ENCODE measurements at places on chromosomes 4 and X. TPM values are rescaled to one million over a fixed set of nuclear protein-coding genes. Genes with fewer than 3 reads are reported as not detected.

DNA sequence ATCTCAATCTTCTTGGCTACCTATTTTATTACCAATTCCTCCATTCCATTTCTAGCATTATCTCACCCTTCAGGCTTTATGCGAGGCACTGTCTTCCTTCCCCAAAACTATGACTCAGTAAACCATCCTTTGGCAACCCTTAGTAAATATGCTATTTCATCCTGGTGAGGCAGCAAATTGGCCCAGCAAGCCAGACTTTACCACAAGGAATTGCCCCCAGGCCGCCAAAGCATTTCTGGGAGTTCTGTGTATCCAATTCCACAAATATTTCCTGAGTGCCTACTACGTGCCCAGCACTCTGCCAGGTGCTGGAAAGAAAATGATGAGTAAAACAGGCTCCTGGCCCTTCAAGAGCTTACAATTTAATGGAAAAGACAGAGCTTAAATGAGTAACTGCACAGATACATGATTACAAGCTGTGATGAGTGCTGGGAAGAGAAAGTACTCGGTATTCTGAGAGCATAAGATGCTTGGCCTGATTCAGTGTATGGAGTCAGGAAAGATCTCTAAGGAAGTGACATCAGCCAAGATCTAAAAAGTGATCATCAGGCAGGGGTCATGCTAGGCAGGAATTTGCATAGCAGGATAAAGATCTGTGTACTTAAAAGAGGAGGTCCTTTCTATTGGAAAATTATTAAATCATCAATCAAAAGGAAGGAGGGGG lies 193.8 kb downstream of the ADAMTS3 start:
- H3K27me3 ChIP-seq = no peaks in the 10 kb centered on the region
- H3K4me1 ChIP-seq = no peaks in the 10 kb centered on the region
- H3K4me3 ChIP-seq = no peak overlapping the region

DNA sequence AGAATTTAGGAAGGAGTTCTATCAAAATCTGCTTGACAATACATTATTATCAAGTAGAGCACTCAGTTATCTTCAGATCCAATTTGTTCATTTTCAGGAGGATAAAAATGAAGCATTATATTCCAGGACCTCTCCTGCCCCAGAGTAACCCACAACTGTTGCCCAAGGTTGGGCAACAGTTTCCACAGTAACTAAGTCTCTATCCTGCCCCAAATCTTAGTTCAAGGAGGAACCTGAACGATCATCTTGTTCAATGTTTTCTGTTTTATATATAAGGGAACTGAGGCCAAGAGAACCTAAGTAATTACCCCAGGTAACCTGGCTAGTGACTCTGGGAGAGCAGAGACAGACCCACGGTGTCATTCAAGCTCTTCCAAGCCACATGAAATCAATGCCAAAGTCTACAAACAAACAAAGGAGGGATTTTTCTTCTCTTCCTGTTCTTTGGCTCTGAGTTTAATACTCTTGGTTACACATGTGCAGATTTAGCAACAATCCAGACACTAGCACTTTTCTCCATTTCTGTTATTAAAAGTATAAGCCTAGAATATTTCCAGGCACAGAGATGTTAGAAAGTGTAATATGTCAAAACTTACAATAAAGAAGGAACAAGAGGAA lies 105.6 kb downstream of the C4orf51 start:
- no peak for DNase-seq
- no peak overlapping the region for H3K27ac ChIP-seq
- no peaks in the 10 kb centered on the region for H3K36me3 ChIP-seq
- H3K4me3 ChIP-seq = no peak overlapping the region
- H3K4me1 ChIP-seq = no peaks in the 10 kb centered on the region

DNA sequence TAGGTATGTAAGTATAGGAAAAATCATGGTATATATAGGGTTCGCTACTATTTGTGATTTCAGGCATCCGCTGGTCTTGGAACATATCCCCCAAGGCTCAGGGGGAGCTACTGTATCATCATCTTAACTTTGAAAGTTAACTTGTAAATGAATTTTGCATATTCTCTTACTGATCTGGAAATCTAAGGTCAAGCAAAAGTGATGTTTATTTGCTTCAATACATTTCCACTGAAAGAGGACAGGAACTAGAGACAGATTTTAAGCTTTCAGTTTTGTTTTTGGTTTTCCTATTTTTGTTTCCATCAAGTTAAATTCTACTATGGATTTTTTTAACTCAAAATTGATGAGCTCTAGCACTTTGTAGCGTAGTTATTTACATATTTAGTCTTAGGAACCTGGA lies 56.2 kb downstream of the NAF1 start:
- no peak overlapping the region for H3K27ac ChIP-seq
- DNase-seq = no peak
- no peaks in the 10 kb centered on the region for H3K27me3 ChIP-seq
- no peaks in the 10 kb centered on the region for H3K36me3 ChIP-seq
- no peak overlapping the region for H3K4me3 ChIP-seq
- no peaks in the 10 kb centered on the region for H3K4me1 ChIP-seq

DNA sequence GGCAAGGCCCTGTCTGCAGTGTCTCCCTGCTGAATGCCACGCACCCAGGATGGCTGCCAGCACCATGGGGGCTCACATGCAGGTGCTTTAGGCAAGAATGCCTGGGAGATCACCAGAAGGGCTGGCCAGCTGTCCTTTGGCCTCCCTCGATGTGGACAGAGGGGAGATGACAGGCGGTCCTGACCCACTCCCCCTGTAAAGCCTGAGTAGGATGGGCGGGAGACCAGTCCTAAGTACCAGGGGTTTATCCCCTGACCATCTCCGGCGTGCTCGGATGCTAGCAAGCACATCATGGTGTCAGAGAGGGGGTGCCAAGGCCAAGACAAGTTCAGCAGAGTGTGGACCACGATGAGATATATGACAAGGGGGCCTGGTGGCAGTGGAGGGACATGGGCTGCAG lies 5.3 kb downstream of the PDZD4 start:
- H3K4me3 ChIP-seq = no peak overlapping the region
- no peaks in the 10 kb centered on the region for H3K36me3 ChIP-seq
- no peak overlapping the region for H3K27ac ChIP-seq
- DNase-seq = no peak

- H3K27ac ChIP-seq = no peak overlapping the region
- no peaks in the 10 kb centered on the region for H3K27me3 ChIP-seq
- H3K4me1 ChIP-seq = no peaks in the 10 kb centered on the region
- H3K4me3 ChIP-seq = no peak overlapping the region
- H3K36me3 ChIP-seq = no peaks in the 10 kb centered on the region
- no peak for DNase-seq
These were observed 367.0 kb upstream of the ATOH1 start for GRCh38 chr4:93461541-93461940.

- no peaks in the 10 kb centered on the region for H3K27me3 ChIP-seq
- H3K27ac ChIP-seq = no peak overlapping the region
- DNase-seq = no peak
- H3K4me1 ChIP-seq = no peaks in the 10 kb centered on the region
- H3K36me3 ChIP-seq = 0 out of 2 replicates have a peak, but pooled peaks cover 1% of the 10 kb centered on the region
These were observed 22.5 kb downstream of the PPA2 start for GRCh38 chr4:105451346-105451745.

GRCh38 chrX:65035446-65035770 lies 59.2 kb upstream of the ZC4H2 start:
- peak overlapping the region; percentile 70 for H3K27ac ChIP-seq
- no peak for DNase-seq
- no peaks in the 10 kb centered on the region for H3K27me3 ChIP-seq
- H3K4me1 ChIP-seq = no peaks in the 10 kb centered on the region
- H3K4me3 ChIP-seq = peak overlapping the region; percentile 75

GRCh38 chrX:130680164-130681035 lies 222.6 kb downstream of the ENOX2 start:
- no peak overlapping the region for H3K27ac ChIP-seq
- DNase-seq = no peak
- H3K27me3 ChIP-seq = no peaks in the 10 kb centered on the region
- H3K4me3 ChIP-seq = no peak overlapping the region
- H3K4me1 ChIP-seq = no peaks in the 10 kb centered on the region

GRCh38 chr4:153564630-153565525 lies 98.7 kb downstream of the TMEM131L start:
- no peaks in the 10 kb centered on the region for H3K27me3 ChIP-seq
- H3K4me1 ChIP-seq = peaks cover 49% of the 10 kb centered on the region
- DNase-seq = peak; percentile 73
- no peak overlapping the region for H3K4me3 ChIP-seq

DNA sequence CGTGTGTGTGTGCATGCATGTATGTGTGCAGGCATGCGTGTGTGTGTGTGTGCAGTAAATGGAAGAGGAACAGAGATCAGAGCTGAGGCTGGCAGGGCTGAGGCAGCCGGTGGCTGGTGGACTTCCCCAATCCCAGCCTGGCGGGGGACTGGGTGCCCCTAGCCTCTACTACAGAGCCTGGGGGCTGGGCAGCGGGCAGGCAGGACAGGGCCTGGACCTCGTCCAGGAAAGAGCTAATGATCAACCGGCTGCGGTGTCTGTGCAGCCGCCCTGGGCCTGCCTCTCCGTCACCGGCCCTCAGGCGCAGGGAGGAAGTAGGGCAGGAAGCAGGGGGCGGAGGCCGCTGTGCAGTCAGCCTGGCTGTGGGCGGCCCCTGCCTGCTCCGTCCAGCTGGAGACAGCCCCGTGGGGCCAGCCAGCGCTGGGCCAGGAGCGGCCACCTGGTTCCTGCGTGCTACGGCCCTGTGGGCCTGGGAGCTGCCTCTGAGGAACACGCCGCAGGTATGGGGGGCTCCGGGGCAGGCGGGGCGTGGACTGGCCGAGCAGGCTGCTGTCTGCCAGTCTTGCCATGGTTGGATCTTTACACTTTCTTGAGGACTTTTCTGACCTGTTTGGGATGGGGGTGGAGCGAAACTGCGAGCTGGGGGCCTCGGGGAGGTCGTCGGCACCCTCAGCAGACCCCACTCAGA lies at the start of gene SH3TC1:
Gene SH3TC1 (plus strand): TSS at position 385 of the 688 bp plus-strand sequence. CDS start 5,905 bp downstream, outside the sequence.
- no peaks in the 10 kb centered on the region for H3K36me3 ChIP-seq
- peaks cover 48% of the 10 kb centered on the region for H3K4me1 ChIP-seq
- no peaks in the 10 kb centered on the region for H3K27me3 ChIP-seq
- H3K4me3 ChIP-seq = peak within 1 kb of the TSS; percentile 44
- peak; percentile 88 for DNase-seq
- peak within 1 kb of the TSS; percentile 89 for H3K27ac ChIP-seq

- no peaks in the 10 kb centered on the region for H3K4me1 ChIP-seq
- H3K36me3 ChIP-seq = no peaks in the 10 kb centered on the region
- H3K27ac ChIP-seq = no peak overlapping the region
- H3K4me3 ChIP-seq = no peak overlapping the region
- no peaks in the 10 kb centered on the region for H3K27me3 ChIP-seq
These were observed 6.9 kb downstream of the ANXA10 start for GRCh38 chr4:168099195-168099594.

- no peak overlapping the region for H3K4me3 ChIP-seq
- H3K27ac ChIP-seq = no peak overlapping the region
- no peaks in the 10 kb centered on the region for H3K27me3 ChIP-seq
- H3K36me3 ChIP-seq = no peaks in the 10 kb centered on the region
- no peak for DNase-seq
These were observed 210.7 kb downstream of the PPP1R2C start for GRCh38 chrX:42567268-42567667.

DNA sequence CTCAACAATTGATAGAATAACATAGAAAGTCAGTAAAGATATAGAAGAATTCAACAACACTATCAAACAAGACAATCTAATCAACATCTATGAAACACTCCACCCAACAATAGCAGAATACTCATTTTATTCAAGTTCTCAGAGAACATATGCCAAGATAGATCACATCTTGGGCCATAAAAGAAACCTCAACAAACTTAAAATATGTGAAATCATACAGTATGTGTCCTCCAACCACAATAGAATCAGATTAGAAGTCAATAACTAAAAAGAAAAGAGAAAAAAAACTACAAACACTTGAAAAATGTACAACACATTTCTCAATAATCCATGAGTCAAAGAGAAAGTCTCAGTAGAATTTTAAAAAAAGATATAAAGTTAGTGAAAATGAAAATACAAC lies 78.6 kb upstream of the LDB2 start:
- H3K27ac ChIP-seq = no peak overlapping the region
- no peaks in the 10 kb centered on the region for H3K4me1 ChIP-seq
- no peaks in the 10 kb centered on the region for H3K27me3 ChIP-seq
- H3K36me3 ChIP-seq = no peaks in the 10 kb centered on the region

GRCh38 chr4:129994715-129995114 lies 898.8 kb downstream of the C4orf33 start:
- H3K36me3 ChIP-seq = no peaks in the 10 kb centered on the region
- no peaks in the 10 kb centered on the region for H3K27me3 ChIP-seq
- DNase-seq = no peak
- H3K4me3 ChIP-seq = no peak overlapping the region

DNA sequence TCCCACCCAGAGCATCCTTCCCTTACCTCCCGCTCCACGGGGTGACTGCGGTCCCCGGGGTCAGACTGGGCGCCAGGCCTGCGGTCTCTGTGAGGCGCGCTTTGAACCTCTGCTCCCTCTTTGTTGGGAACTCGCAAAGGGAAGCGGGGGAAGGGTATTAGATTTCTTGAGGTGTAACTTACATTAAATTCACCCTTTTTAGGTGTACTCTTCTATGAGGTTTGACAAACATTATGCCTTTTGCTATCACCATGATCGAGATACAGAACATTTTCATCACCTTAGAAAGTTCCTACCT lies 569 bp downstream of the DCK start:
- peak overlapping the region; percentile 83 for H3K4me3 ChIP-seq
- peaks cover 9% of the 10 kb centered on the region for H3K4me1 ChIP-seq
- no peaks in the 10 kb centered on the region for H3K27me3 ChIP-seq

DNA sequence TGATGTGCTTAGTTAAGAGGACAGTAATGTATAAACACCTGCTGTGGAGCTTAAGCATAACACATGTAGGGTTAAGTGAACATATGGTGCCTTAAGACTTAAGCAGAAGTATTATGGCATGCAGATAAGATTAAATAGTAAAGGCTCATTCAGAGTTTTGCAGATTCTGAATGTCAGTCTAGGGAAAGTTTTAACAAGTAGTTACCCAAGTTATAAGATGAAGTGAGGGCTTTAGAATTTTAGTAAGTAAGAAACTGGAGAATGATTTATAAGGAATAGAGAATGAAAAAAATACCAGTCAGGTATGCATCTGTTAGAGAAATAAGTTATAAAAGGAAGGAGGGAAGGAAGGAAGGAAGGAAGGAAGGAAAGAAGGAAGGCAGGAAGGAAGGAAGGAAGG lies 902.1 kb downstream of the TRAM1L1 start:
- H3K36me3 ChIP-seq = no peaks in the 10 kb centered on the region
- no peak for DNase-seq
- no peak overlapping the region for H3K4me3 ChIP-seq
- no peak overlapping the region for H3K27ac ChIP-seq
- H3K4me1 ChIP-seq = no peaks in the 10 kb centered on the region
- no peaks in the 10 kb centered on the region for H3K27me3 ChIP-seq

- no peak for DNase-seq
- no peaks in the 10 kb centered on the region for H3K36me3 ChIP-seq
- no peaks in the 10 kb centered on the region for H3K4me1 ChIP-seq
- H3K27me3 ChIP-seq = no peaks in the 10 kb centered on the region
- H3K4me3 ChIP-seq = no peak overlapping the region
- no peak overlapping the region for H3K27ac ChIP-seq
These were observed 59.3 kb downstream of the WDFY3 start for GRCh38 chr4:84907145-84907544.

The KANTR gene
- total RNA-seq = 13.2 TPM

The MAGEA2B gene
- not detected for total RNA-seq

The MGAT4D gene
- total RNA-seq = not detected

The EXOC1L gene
- total RNA-seq = not detected

The PDE5A gene
- total RNA-seq = 10.8 TPM

The OPRPN gene
- total RNA-seq = not detected

Measured in Caco-2 (cell line).